ENCODE measurements at places on chromosomes 5 and 9.
A peak's percentile ranks its signal among the peaks of the same experiment; 100 is the strongest.

DNA sequence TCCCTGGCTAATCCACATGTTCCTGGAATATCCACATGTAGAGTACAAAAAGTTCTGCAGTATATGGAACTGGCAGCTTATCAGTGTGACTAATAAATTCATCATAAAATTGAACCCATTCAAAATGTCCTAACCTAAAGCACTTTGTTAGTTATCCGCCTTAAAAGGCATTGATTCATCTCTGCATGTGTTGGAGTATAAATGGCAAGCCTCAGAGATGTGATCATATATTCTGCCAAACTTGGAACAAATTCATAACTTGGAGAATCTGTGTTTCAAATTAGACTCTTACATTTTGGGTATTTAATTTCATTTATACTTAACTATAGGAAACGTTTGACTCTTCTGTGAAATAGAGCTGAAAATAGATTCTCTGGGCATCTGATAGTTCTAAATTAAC lies 25.2 kb upstream of the NREP start:
- DNase-seq = no peak

- DNase-seq = no peak
These were observed 22.6 kb upstream of the SLC6A19 start for GRCh38 chr5:1178529-1179382.

GRCh38 chr9:137989999-137990715 lies 112.6 kb downstream of the CACNA1B start:
- DNase-seq = no peak

DNA sequence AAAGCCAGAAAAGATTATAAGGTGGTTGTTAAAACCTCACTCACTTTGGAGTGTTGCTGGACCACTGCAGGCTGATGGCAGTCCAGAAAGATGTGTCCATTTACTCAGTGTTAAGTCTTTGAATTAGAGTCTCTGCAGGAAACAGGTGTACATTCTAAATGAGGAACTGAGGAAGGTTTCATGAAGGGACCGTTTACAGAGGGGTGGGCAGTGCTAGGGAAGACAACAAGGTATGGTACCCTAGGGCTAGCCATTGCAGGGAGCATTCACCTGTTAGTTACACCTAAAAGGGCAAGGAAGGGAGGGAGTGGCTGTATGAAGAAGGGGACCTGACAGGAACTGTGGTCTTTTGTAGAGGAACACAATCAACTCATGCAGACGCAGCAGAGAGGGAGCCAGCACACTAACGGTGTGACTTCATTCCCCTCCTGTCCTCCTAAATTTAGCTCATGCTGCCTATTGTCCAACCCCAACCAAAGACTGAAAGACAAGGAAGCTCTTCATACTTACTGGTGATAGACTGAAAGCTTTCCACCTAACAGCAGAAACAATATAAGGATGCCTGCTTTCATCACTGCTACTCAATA lies 32.2 kb upstream of the PAX5 start:
- DNase-seq = no peak

DNA sequence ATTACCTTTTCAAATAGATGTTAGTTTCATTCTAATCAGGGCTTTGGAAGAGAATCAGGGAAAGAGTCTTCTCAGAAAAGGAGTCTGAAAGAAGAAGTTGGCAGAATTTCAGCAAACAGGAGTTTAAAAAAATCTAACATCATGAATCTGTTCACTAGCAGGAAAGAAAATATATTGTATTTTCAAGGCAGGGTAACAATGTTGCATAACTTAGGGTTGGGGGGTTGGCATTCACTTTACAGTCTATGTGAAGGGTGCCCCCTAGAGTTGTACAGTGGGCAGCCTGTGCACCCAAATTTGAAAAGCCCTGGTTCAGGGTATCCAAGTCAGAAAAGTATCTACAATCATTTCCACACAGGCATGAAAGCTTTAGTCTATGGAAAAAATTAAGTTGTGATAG lies 348.4 kb upstream of the SLC30A5 start:
- DNase-seq = no peak

DNA sequence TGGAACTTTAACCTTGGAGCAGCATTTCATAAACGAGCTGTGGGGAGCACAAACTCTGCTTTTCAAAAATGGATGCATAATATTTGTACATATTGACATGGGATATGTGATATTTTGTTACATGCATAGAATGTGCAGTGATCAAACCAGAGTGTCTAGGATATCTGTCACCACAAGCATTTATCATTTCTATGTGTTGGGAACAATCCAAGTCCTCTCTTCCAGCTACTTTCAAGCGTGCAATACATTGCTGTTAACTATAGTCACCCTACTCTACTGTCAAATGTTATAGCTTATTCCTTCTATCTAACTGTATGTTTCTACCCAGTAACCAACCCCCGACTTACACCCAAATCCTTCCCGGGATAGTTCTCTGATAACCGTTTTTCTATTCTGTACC lies 15.0 kb upstream of the C5orf58 start:
- no peak for DNase-seq

GRCh38 chr5:154479944-154480750 lies 2.1 kb upstream of the HAND1 start:
- DNase-seq = no peak

GRCh38 chr9:133361507-133362092 lies 5.2 kb downstream of the SURF2 start:
- no peak for DNase-seq

- no peak for DNase-seq
These were observed 85.6 kb upstream of the SLC44A1 start for GRCh38 chr9:105158898-105159297.

DNA sequence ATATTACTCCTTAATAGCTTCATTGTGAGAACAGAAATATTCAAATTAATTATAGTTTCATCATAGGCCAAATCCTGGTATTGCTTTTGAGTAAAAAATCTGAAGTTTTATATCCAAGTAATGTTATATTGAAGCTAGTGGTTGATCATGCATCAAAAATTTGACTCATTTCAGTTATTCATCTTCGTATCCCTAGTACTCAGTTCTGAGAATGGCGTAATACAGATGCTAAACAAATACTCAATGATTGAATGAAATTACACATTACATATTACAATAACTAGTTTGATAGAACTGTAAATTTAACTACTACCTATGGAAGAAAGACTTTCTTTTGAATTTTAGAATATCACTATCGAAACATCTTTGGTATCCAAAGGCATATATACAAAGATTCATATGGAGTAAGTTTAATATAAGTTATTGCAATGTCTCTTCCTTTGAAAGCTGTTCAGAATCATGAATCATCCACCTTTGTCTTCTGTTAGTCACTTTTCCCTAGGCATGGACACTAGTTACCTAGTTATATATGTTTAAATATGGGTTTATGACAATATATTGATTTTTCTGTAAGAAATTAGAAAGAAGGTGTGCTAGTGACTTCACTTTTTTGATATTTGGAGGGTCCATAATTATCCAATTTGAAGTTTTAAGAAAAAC lies 5.0 kb upstream of the ZNF462 start:
- DNase-seq = no peak

- DNase-seq = no peak
These were observed 6.8 kb downstream of the SPOCK1 start for GRCh38 chr5:137492331-137492730.

DNA sequence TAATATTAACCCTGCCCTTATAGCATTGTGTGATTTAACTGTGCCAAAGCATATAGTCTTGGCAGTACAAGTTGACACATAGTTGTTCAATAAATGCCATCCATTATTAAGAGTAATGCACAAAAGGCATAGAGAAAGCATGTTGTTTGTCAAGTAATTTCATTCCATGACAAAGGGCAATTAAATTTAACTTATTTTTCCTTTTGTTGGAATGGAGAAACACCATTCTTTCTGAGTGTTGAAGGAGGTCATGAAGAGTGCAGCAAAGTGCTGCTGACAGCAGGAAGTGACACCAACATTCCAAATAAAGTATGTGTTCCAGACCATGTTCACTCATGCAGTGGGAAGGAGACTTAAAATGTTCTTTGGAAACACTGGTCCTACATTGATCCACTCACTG lies 29.1 kb downstream of the ANKDD1B start:
- DNase-seq = no peak

DNA sequence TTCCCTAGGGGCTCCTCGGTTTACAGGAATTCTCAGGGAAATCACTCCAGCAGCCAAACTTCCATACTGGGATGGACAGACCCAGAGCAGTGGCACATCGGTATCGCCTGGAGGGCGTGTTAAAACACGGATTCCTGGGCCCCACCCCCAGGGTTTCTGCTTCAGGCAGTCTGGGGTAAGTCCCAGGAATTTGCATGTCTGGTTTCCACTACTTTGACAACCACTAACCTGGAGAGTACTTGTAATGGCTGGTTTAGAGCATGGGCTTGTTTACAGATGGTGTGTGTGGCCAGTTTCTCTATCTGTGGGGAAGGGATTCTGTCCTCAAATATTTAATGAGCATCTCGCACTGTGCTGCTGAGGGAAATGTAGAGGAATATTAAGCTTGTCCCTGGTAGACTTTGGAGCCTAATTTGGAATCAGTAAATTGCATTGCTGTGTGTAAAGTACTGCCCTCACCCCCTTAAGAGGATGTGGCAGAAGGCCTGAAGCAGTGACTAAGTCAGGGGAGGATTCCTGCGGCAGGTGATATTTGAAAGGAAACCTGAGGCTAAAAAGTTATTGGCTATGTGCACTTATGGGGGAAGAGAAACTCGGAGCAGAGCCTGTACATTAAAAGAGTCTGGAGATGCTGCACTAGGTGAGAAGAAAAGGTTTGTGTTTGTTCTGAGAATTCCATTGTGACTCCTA lies 18.6 kb upstream of the TJP2 start:
- DNase-seq = no peak

GRCh38 chr9:114924327-114924726 lies 6.1 kb downstream of the TNFSF8 start:
- no peak for DNase-seq

DNA sequence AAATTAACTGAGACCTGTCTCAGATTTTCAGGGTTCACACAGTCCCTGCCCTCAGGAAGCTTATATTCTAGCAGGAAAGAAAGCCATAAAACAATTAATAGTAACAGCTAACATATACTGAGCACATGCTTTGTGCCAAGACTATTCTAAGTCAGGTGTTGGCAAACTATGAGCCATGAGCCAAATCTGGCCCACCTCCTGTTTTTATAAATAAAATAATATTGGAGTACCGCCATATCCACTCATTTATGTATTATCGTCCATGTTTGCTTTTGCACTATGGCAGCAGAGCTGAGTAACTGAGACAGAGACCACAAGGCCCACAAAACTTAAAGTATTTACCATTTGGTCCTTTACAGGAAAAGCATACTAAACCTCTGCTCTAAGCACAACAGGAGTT lies 83.3 kb upstream of the TRIO start:
- no peak for DNase-seq

DNA sequence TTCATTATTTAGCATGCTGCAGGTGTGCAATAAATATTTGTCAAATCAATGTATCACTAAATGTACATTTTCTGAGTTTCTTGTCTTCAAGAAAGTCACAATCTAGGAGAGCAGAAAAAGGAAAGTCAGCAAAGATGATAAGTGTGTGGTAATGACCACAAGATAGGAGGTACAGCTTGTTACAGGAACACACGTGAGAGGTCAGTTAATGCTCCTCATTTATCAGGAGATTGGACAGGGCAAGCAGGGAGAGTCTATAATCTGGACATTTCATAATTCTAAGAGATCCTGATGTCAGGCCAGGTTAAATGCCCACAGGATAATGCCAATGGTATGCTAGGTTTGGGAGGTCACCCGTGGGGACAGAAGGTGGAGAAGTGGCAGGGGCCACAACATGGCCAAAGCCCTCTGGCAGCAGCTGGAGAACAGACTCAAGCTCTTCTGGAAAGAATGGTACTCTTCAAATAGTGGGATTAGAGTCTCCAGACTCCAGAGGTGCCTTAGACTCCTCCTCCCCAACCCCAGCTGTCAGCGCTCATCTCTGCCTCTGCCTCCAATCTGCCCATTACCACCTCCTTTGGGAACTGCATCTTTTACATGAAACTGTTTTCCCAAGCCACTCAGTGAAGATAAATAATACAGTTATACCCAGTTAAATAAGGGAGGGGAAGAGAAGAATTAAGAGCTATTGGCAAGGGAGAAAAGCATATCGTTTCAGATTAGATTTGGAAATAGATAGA lies 114.3 kb downstream of the ASTN2 start:
- DNase-seq = no peak

DNA sequence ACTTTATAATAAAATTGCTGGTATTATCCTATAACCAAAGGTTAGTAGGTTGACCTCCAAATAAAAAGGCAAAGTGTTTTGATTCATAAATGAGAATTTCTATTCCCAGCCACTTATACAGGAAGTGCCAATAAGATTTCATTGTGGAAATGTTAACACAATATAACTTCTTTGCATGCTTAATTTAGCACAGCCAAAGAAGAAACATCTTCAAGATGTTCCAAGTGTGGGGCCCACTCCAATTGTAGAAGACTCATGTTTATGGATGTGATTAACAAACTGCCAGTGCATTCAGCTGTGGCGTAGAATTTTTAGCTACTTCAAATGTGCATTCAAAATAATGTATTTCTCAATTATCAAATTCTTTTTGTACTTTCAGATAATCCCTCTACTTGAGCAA lies 402.3 kb downstream of the DEPDC1B start:
- no peak for DNase-seq

DNA sequence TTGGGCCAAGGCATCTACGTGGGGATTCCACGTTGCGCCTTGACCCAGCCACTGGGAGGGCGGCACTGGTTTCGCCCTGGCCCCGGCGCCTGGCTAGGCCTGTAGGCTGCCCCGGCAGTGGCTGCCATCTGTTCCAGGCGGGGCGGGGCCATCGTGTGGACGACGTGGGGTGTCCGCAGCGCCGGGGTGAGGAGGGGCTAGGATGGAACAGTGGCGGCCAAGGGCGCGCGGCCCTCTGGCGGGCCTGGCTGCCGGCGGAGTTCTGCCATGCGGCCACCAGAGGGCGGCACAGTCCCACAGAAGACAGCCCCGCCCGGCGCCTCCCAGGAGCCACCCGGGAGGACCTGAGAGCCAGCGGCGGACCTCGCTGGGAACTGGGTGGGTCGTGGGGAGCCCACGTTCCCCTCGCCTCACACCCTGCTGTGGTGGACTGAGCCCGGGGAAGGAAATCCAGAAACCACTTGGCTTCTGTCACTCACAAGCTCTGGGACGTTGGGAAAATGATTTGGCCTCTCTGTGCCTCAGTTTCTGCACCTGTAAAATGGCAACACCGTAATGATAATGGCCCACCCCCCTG lies 22.6 kb upstream of the RAPGEF1 start:
- peak; percentile 70 for DNase-seq

DNA sequence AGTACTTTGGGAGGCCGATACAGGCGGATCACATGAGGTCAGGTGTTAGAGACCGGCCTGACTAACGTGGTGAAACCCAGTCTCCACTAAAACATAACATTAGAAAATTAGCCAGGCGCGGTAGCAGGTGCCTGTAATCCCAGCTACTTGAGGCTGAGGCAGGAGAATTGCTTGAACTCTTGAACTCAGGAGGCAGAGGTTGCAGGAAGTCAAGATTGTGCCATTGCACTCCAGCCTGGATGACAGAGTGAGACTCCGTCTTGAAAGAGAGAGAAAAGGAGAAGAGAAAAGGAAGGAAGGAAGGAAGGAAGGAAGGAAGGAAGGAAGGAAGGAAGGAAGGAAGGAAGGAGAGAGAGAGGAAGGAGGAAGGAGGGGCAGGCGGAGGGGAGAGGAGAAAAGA lies 45.1 kb downstream of the MYO10 start:
- DNase-seq = no peak

All from T-helper 1 cell (primary cell).